Dermis blood vessel endothelial cell (primary cell): ENCODE measurements at places on chromosomes 6 and 20. TPM values are rescaled to one million over a fixed set of nuclear protein-coding genes. Genes with fewer than 3 reads are reported as not detected.

GRCh38 chr6:111423960-111424846 is 58.8 kb downstream of the REV3L start:
- peak; percentile 50 for DNase-seq

GRCh38 chr6:2940010-2940850 is 31.1 kb downstream of the SERPINB6 start:
- no peak for DNase-seq

DNA sequence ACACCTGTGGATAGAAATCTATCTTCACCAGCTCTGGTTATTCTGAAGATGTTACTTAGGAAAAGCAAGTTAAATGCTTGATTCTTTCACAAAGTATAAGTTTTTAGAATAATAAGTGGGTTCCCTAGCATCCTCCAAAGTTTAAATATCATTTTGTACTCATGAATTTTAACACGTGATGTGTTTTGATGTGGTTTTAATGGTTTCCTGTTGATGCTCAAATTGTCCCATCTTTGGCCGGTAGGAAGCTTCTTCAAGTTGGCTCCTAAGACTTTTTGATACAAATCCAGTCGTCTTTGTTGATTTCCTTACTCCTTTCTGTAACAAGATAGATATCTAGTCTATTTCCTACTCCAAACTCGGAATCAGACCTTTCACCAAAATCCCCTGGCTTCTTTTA is 94.5 kb upstream of the STXBP5 start:
- DNase-seq: no peak

GRCh38 chr20:11047559-11047958 is 373.8 kb upstream of the JAG1 start:
- DNase-seq: no peak

DNA sequence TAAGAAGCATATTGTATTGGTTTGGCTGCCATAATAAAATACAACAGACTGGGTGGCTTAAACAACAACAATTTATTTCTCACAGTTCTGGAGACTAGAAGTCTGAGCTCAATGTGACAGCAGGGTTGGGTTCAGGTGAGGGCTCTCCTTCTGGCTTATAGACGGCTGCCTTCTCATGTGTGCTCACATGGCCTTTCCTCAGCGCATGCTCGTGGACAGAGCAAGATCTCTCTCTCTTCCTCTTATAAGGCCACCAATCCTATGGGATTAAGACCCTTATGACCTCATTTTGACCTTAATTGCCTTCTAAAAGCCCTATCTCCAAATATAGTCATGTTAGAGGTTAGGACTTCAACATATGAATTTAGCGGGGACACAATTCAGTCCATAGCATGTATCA is 32.4 kb upstream of the GFOD1 start:
- DNase-seq: no peak

GRCh38 chr6:167704396-167704901 is 122.3 kb upstream of the AFDN start:
- DNase-seq: no peak

GRCh38 chr6:5175635-5176034 is 85.1 kb downstream of the LYRM4 start:
- no peak for DNase-seq

- no peak for DNase-seq
These were observed 376.9 kb downstream of the PHF3 start for GRCh38 chr6:64012351-64013001.

- no peak for DNase-seq
These were observed 69.5 kb downstream of the NPEPL1 start for GRCh38 chr20:58762120-58762519.

Gene SYNDIG1
- total RNA-seq: 0.17 TPM in 1 of 2 replicates, not detected in the other

Gene SLC44A4
- 0.05 and 0.17 TPM in 2 replicates for total RNA-seq
